Activated CD4-positive, alpha-beta T cell treated with anti-CD3 and anti-CD28 coated beads for 36 hours (primary cell): ENCODE measurements at places on chromosomes 5 and 9.

- H3K4me3 ChIP-seq = no peak overlapping the region
- H3K36me3 ChIP-seq = no peaks in the 10 kb centered on the region
- no peak overlapping the region for H3K27ac ChIP-seq
- H3K4me1 ChIP-seq = peaks cover 3% of the 10 kb centered on the region
Measured at GRCh38 chr9:74556685-74557084, 59.5 kb downstream of the RORB start.

DNA sequence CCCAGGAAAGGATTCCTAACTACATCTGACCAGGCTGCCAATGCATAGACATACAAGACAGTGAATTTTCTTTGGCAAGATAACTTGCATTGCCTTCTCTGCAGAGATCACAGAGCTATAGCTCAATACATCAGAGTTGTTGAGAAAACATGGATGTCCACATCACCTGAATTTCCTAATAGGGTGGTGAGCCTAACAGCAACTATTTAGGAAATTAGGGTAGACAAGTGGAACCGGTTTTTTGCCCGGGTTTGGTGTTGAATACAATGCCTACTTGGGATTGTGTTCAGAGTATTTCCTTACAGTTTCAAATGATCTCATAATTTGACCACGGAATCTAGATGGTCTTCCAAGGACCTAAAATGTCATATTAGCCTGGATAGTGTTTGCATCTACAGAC is 262.7 kb downstream of the KIF4B start:
- no peak overlapping the region for H3K4me3 ChIP-seq
- no peak overlapping the region for H3K27ac ChIP-seq
- no peaks in the 10 kb centered on the region for H3K36me3 ChIP-seq
- DNase-seq = no peak
- peaks cover 16% of the 10 kb centered on the region for H3K27me3 ChIP-seq
- no peaks in the 10 kb centered on the region for H3K4me1 ChIP-seq

GRCh38 chr9:97132865-97133264 is 93.9 kb upstream of the CTSV start:
- no peak for DNase-seq
- H3K27me3 ChIP-seq = no peaks in the 10 kb centered on the region
- no peak overlapping the region for H3K27ac ChIP-seq
- no peaks in the 10 kb centered on the region for H3K36me3 ChIP-seq

GRCh38 chr9:116497095-116497890 is 189.8 kb upstream of the TRIM32 start:
- no peak for DNase-seq
- H3K27ac ChIP-seq = no peak overlapping the region
- peaks cover 4% of the 10 kb centered on the region for H3K36me3 ChIP-seq
- H3K4me3 ChIP-seq = no peak overlapping the region
- peaks cover 5% of the 10 kb centered on the region for H3K4me1 ChIP-seq
- H3K27me3 ChIP-seq = peaks cover 5% of the 10 kb centered on the region

DNA sequence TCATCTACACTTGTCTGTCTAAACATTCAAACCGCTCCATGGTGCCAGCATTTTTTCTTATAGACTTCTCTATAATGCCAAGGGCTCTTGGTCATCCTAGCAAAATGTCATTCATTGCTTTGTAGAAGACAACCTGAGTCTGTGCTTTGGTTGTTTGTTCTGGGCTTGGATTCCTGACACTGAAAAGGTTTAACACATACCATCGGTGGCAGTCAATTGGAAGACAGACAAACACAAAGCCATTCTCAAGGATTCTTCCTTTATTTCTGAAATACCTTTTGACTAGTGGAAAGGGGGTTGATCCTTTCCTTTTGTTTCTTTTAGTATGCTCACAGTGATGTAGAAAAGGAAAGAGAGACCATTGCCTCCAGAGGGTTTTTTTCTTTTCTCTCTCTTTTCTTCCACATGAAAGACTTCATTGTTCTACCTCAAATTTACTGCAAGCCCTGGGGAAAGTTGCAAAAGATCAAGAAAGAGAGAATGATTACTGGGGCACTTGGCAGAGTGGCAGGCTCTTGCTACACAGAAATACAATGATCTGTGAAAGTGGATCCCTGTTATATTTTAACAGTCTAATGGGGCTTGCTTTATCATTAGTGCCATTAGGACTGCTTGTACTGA is 66.4 kb upstream of the TMC1 start:
- peaks cover 10% of the 10 kb centered on the region for H3K4me1 ChIP-seq
- H3K27me3 ChIP-seq = no peaks in the 10 kb centered on the region
- H3K4me3 ChIP-seq = no peak overlapping the region
- no peak for DNase-seq

GRCh38 chr5:30997681-30998080 is 195.8 kb upstream of the CDH6 start:
- no peaks in the 10 kb centered on the region for H3K27me3 ChIP-seq
- H3K4me1 ChIP-seq = no peaks in the 10 kb centered on the region
- no peak for DNase-seq
- H3K36me3 ChIP-seq = no peaks in the 10 kb centered on the region

GRCh38 chr5:179138568-179138925 is 78.4 kb downstream of the ZNF354C start:
- DNase-seq = no peak
- H3K4me1 ChIP-seq = peaks cover 18% of the 10 kb centered on the region
- no peak overlapping the region for H3K27ac ChIP-seq
- H3K27me3 ChIP-seq = no peaks in the 10 kb centered on the region

DNA sequence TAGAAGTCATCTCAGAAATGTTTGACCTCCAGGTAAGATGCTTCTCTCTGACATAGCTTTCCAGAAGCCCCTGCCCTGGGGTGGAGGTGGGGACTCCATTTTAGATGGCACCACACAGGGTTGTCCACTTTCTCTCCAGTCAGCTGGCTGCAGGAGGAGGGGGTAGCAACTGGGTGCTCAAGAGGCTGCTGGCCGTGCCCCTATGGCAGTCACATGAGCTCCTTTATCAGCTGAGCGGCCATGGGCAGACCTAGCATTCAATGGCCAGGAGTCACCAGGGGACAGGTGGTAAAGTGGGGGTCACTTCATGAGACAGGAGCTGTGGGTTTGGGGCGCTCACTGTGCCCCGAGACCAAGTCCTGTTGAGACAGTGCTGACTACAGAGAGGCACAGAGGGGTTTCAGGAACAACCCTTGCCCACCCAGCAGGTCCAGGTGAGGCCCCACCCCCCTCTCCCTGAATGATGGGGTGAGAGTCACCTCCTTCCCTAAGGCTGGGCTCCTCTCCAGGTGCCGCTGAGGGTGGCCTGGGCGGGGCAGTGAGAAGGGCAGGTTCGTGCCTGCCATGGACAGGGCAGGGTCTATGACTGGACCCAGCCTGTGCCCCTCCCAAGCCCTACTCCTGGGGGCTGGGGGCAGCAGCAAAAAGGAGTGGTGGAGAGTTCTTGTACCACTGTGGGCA is 642 bp downstream of the CSF2 start:
- H3K27ac ChIP-seq = no peak overlapping the region
- H3K27me3 ChIP-seq = no peaks in the 10 kb centered on the region
- no peak for DNase-seq
- peaks cover 45% of the 10 kb centered on the region for H3K4me1 ChIP-seq

DNA sequence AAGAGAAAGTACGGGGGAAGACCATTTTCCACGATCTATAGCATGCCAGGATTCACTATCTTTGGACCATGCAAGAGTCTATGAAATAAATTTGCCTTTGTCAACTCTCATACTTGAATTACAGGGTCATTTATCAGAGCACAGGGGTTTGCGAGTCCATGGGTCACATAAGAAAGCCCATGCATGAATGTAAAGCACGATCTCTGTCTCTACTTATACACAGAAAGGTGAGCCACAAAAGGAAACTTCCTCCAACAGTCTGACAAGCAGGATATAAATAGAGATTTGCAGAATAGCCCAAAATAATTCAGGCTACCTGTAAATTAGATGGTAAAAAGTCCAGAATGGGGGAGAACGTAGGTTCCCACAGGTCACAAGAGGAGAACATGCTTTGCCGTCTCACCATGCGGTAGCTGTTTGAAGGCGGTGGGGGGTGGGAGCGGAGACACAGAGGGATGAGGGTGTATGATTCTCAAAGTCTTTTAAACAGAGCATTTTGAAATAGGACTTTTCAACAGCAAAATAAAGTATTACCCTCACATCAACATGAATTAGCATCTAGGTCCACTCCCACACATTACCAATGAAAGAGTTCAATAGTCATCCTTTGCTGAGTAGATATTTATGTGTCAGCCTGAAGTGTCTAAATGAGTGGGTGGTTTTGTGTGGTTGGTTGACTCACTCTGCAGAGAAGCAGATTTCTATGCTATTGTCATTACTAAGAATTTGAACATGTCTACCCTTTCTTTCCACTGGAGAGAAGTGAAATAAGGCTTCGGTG is 279.7 kb downstream of the EBF1 start:
- H3K4me1 ChIP-seq = peaks cover 31% of the 10 kb centered on the region
- H3K36me3 ChIP-seq = peaks cover 3% of the 10 kb centered on the region
- H3K4me3 ChIP-seq = no peak overlapping the region
- DNase-seq = peak; percentile 41

- H3K27me3 ChIP-seq = peaks cover 4% of the 10 kb centered on the region
- no peak overlapping the region for H3K4me3 ChIP-seq
- peak; percentile 54 for DNase-seq
- H3K36me3 ChIP-seq = no peaks in the 10 kb centered on the region
Measured at GRCh38 chr5:36305571-36306326, 4.0 kb upstream of the RANBP3L start.

DNA sequence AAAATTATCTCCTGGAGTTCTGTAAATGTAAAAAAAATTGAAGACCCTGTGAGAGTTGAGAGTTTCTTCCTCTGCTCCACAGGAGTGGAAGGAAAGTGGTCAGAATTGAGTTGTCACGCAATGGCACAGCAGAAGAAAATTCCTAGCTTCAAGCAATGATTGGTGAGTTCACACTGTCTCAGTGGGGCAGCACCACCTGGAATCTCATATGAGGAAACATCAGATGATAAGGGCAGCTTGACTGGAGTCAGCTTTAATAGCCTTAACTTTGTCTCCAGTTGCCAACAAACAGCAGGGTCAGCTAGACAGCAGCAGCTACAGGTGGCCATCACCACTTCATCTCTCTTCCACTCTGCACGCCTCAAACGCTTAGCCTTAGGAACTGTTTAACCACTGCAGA is 211.1 kb downstream of the EFNA5 start:
- no peak overlapping the region for H3K27ac ChIP-seq
- DNase-seq = no peak
- peaks cover 7% of the 10 kb centered on the region for H3K27me3 ChIP-seq
- no peak overlapping the region for H3K4me3 ChIP-seq
- H3K36me3 ChIP-seq = no peaks in the 10 kb centered on the region

- peak overlapping the region; percentile 99 for H3K27ac ChIP-seq
- H3K4me1 ChIP-seq = peaks cover 33% of the 10 kb centered on the region
- DNase-seq = peak; percentile 71
- peaks cover 3% of the 10 kb centered on the region for H3K36me3 ChIP-seq
Measured at GRCh38 chr5:50667023-50667652, 701 bp downstream of the PARP8 start.

DNA sequence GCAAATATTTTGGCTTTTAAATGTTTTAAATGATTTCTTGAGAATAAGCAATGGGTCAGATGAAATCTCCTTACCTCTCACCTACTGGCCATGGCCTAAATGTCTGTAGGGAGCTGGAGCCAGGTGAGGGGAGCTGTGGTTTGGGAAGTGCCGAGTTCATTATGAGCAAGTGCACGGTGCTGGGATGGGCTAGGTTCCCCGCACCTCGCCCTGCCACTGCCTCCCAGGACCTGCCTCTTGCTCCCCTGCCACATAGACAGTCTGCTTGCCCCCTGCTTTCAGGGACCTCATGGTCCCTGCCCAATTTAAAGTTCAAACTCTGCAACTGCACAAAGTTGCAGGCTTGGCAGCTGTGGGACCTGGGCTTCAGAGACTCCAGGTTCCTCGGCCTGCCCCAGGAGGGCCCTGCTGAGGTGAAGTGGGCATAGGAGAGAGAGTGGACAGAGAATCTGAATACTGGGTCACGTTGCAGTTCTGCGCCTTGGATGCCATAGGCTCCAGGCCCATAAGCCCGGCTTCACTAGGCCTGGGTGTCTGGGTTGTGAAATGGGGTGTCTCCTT is 5.4 kb downstream of the OR13J1 start:
- H3K27ac ChIP-seq = no peak overlapping the region
- H3K36me3 ChIP-seq = no peaks in the 10 kb centered on the region
- peaks cover 5% of the 10 kb centered on the region for H3K27me3 ChIP-seq

- no peaks in the 10 kb centered on the region for H3K4me1 ChIP-seq
- no peak for DNase-seq
- no peaks in the 10 kb centered on the region for H3K27me3 ChIP-seq
- no peak overlapping the region for H3K27ac ChIP-seq
- H3K4me3 ChIP-seq = no peak overlapping the region
- H3K36me3 ChIP-seq = no peaks in the 10 kb centered on the region
Measured at GRCh38 chr5:173828952-173829351, 59.2 kb upstream of the CPEB4 start.

DNA sequence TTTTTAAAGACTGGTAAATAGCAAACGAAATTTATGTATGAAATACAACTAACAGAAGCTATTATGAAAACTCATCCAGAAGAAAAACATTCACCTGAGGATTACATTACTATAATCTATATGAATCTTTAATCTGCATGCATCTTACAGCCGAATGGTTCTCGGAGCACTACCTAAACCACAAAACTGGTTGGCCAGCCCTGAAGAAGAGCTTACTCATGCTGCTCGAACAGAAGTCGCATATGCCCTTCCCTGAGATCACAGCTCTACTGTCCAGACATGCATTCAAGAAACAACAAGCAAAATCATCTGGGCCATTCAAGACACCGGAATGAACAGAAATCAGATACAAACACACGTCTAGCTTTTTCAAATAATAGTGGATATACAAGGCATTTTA is 931.0 kb upstream of the DMAC1 start:
- DNase-seq = no peak
- H3K27me3 ChIP-seq = peaks cover 4% of the 10 kb centered on the region
- H3K4me1 ChIP-seq = no peaks in the 10 kb centered on the region
- no peaks in the 10 kb centered on the region for H3K36me3 ChIP-seq
- no peak overlapping the region for H3K27ac ChIP-seq

DNA sequence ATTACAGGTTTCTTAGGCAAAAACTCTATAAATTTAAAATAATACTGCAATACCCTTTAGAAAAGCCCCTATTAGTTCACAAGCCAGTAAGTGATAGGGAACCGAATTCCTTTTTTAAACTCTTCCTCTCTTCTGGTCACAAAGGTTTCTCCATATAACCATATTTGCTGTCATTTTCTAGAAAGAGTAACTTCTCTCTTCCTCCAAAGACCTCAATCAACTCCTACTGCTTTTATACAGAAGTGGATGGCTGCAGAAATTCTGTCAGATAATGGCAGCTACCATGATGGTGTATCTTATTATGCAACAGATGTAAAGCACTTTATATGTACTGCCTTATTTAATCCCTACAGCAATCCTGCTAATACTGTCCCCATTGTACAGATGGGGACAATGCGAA is 6.2 kb downstream of the TUT7 start:
- H3K36me3 ChIP-seq = peaks cover 58% of the 10 kb centered on the region
- peaks cover 53% of the 10 kb centered on the region for H3K4me1 ChIP-seq
- peak overlapping the region; percentile 79 for H3K27ac ChIP-seq
- DNase-seq = no peak
- no peaks in the 10 kb centered on the region for H3K27me3 ChIP-seq
- H3K4me3 ChIP-seq = no peak overlapping the region

DNA sequence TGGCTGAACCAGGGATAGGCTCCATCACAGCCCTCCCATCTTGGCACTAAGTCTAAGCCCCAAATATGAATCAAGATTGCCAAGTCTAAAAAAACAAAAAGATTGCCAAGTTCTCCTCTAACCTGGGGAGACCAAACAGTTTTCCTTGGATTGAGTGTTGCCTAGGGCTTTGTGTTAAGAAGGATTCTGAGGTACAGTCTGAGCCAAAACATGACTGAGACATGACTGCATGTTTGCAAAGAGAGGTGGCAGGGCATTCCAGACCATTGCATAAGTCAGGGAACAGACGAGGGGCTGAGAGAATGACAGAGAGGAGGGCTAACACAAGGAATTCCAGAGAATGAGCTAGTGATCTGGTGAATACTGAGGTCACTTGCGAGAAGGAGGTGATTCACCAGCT is 11.4 kb downstream of the LAMC3 start:
- no peak for DNase-seq
- H3K4me3 ChIP-seq = no peak overlapping the region
- no peaks in the 10 kb centered on the region for H3K36me3 ChIP-seq
- H3K27me3 ChIP-seq = peaks cover 6% of the 10 kb centered on the region
- no peaks in the 10 kb centered on the region for H3K4me1 ChIP-seq
